ENCODE measurements at places on chromosomes 5 and 9.

- no peak for DNase-seq
Observed at GRCh38 chr5:170591054-170591453, 87.2 kb downstream of the KCNIP1 start.

DNA sequence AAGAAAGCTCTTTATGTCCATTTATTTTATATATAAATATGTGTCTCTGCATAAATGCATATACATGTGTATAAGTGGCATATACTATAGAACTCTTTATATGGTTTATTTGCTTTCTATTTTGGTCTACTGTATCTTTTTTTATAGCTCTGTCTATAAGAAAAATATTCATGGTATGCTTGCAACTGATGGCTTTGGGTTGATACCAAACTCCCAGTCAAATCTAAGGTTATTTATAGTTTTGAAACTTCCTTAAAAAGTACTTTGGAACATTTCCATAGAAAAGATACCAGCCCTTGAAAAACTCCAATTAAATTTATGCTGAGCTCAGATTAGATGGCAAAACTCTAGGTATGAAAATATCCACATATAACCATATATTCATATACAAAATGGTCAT lies 120.0 kb upstream of the KLF9 start:
- no peak for DNase-seq

DNA sequence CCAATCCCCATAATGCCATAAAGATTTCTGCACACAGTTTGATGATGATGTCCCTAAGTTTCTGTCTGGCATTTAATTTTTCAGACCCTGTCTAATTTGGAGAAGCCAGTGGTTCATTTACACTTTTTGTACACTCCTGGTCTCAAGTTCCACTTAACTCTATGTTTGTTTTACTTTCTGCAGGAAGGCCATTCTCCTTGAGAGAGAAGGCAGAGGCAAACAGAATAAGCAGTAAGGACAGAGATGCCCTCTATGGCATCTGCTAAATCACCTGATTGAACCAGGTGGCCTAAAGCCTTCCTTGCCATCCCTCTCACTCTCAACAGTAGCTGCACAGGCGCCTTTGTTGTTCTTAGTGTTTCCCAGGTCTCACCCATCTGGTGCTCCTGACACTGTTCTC lies 86.1 kb upstream of the LRRTM2 start:
- DNase-seq, result no peak

DNA sequence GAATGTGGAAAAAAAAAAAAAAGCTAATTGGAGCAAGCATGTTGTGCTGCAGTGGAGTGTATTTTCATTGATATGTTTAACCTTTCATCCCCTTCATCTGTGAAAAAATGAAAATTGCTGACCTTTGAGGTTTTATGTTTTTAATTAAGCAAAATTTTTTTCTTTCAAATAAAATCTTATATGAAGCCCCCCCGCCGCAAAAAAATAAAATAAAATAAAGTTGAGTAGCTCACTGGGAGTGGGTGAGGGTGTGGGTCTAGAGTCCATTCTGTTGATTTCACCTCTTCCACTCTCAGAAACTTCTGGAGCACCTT lies 43.3 kb downstream of the TEK start:
- DNase-seq, result no peak

GRCh38 chr9:118561051-118561450 lies 808.2 kb downstream of the BRINP1 start:
- no peak for DNase-seq

DNA sequence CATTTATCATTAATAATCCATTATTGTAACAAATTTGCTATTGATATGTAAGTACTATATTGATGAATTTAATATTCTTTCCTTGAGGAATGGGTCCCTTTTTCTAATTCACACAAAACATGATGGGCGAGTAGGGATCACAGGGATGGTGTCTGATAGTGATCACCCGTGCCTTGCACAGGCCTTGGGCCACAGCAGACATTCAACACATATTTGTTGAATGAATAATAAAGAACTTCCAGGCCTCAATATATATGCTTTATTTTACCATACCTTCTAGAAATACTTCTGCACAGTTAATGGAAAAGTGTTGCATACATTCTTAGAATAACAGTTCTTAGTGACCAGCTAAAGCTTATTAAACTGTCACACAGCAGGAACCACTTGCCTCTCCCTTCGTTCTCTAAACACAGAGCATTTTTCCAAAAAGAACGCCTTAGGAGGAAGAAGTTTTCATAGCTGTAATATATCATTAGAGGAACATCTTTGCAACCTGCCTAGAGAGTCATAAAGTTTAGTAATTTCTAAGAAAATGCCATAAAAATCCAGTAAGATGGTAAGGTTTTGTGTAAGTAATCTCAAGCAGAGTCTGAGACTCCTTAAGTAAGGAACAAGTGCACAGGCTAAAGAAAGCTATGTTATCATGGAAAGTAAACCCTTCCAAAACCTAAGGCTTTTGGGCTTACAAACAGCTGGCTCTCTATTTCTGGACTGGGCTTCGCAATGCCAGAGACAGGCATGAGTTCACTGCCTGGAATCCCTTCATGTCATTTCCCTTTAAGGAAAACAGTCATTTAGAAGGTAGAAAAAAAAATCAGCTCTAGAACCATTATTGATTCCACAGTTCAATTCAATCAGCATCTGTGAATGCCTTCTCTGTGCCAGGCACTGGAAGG lies 17.7 kb downstream of the TTLL11 start:
- no peak for DNase-seq

DNA sequence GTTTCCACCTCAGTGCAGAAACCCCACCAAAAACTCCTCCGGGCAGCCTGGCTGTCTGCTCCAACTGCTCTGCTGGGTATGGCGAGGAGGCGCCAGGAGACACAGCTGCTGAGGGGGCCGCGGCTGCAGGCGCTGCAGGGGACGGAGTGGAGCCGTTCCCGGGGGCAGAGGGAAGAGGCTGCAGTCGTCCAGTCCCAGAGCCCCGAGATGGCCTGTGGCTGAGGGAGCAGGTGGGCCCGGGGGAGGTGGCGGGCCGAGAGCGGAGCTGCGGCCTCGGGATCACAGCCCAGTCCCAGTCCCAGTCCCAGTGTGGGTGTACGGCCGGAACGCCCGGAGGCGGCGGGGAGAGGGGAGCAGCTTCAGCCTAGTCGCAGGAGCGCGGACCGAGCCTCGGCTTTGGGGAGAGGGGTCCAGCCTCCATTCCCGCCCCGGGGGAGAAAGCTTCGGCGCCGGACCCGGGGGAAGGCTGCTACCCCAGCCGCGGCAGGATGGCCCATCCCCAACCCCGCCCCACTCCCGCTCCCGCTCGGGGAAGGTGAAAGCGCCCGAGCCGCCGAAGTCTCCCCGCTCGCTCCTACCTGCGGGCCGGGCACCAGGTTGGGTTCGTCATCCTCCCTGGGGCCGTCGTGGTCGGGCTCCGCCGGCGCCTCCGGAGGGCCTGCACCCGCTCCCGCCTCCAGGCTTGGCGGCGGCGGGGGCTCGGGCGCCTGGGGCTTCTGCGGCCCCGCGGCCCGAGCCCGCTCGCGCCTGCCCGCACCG lies 513 bp downstream of the FAM193B start:
- no peak for DNase-seq

DNA sequence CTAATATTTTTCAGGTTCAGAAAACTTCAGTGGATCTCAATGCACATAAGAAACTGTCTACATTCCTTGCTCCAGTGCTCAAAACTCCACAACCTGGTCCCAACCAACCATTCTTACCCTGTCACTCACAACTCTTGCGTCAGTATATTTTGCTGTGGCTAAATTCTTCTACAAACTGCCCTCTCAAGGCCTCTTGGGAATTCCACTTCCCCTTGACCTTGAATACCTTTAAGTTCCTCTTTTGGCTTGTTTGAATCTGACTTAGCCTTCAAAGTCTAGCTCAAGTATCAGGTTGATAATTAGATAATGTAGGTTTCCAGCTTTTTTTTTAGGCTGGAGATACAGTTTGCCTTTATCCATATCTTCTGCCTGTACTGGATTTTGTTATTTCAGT lies 128.3 kb downstream of the SLF1 start:
- DNase-seq, result no peak

DNA sequence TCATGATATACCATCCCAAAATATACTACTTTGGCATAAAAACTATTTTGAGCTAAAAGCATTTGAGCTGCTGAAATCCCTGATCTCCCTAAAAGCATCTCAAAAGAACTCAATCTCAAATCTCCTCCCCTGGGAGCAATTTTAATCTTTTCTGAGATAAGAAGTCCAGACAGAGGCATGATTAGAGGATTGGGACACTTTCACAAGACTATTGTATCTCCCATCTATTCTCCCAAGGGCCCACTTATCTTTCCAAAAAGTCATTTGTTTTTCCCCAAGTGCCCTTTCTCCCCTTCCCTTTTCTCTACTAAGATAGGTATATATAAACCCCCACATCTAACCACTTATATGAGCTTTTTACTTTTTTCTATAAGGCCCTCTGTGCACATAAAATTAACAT lies 79.7 kb downstream of the ALDH7A1 start:
- no peak for DNase-seq

Measured in left renal pelvis (tissue), 4 donors.